ENCODE measurements at places on chromosomes 6 and 20.

DNA sequence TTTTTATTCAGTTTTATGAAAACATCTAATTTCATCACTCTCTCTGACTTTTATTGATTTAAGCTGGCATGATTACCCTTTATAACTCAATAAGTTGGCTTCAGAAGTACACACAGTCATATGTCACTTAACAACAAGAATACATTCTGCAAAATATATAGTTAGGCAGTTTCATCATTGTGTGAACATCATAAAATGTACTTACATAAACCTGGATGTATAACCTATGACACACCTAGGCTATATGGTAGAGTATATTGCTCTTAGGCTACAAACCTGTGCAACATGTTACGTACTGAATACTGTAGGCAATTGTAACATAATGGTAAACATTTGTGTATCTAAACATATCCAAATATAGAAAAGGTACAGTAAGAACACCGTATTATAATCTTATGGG, 362.2 kb upstream of the BTBD3 start:
- DNase-seq, result no peak

DNA sequence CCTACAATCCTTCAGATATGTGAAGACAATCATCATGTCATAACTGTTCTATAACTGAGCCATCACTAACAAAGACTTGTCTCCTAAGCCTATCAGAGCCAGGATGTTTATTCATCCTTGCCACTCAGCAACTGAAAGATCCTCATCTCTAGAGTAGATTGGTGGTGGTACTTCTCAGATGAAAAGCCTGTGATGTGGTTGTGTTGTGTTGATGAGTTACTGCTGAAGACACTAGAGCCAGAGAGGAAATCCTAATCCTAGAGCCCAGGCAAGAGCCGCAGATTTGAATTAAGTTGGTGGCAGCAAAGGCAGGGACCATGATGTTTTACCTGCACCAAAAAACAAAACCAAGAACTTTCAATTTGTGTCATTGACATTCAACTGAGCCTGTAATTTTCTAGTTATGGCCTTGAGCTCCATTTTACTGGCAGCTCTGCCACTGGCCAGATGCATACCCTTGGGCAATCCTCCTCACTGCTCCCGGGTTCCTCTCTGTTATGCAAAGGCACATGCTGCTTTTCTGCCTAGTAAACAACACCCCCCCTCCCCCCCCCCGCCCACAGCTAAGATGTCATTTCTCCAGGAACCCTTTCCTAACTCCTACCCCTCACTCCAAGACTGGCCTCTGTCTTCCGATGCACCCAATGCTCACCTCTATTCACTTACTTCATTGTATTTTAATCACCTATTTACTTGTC, 50.2 kb upstream of the REV3L start:
- no peak for DNase-seq

GRCh38 chr6:25192590-25193459, 86.3 kb upstream of the CARMIL1 start:
- no peak for DNase-seq

DNA sequence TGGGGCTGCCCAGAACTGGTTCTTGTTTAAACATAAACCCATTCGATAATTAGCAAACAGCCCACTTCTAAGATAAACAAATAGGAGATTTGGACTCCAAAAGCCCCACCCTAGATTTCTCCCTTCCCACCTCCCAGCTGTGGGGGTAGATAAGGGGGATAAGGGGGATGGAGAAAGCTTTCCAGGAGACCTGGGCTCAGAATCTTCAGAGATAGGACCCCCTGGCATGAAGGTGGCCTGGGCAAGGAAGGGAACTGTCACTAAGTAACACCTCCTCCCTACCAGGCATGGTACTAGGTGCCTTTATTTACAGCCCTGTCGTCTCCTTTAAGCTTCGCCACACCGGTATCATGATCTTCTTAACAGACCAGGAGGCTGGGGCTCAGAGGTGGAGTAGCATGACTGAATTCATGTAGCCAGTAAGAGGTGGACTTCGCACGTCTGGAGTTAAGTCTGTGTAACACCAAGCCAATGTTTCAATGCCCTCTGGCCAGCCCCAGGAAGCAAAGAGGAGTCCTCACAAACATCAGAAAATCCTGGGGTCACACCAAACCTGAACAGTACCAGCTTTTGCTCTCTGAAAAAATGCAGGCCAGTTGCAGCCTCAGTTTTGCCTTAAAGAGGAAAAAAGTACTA, 4.6 kb downstream of the SDC4 start:
- no peak for DNase-seq

GRCh38 chr6:157944983-157945931, 36.4 kb upstream of the SYNJ2 start:
- DNase-seq, result no peak

DNA sequence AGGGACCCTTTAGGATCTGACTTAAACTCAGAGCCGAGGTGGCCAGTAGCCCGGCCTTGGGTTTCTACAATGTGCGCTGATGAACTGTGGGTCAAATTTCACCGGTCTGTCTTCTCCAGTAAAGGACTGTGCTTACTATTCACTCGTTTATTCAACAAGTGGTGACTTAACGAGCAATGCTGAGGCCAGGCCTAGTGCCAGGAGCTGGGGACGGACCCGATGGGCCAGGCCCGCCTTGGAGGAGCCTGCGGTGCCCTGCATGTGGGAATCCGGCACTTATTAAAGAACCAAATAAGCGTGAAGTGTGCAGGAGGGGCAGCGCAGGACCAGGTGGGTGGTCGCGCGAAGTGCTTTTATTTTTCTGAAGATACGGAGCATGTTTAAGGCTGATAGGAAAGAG, 24.0 kb downstream of the CTCFL start:
- no peak for DNase-seq

DNA sequence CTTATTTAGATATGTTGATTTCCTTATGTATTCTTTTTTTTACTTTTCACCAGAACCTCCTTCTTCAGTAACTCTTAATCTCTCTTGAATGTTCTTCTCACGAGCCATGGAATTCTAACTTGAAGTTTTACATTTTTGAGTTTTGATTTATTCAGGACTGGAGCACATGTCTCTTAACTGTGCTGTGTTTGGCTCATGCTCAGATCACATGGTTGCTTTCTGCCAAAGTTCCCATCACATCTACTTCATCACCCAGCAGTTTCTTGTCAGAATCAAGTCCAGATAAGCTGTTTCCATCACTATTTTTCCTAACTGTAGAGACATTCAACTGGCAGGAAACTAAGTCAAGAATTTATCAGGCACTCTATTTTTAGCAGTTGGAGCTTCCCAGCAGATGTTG, 31.7 kb downstream of the SLC35A1 start:
- no peak for DNase-seq

- no peak for DNase-seq
Observed at GRCh38 chr20:671252-672030, 4.2 kb downstream of the SCRT2 start.

GRCh38 chr6:141403103-141403502, 729.6 kb upstream of the GJE1 start:
- DNase-seq, result no peak

GRCh38 chr6:33297956-33298772, 578 bp downstream of the RGL2 start:
- DNase-seq, result peak; percentile 52

DNA sequence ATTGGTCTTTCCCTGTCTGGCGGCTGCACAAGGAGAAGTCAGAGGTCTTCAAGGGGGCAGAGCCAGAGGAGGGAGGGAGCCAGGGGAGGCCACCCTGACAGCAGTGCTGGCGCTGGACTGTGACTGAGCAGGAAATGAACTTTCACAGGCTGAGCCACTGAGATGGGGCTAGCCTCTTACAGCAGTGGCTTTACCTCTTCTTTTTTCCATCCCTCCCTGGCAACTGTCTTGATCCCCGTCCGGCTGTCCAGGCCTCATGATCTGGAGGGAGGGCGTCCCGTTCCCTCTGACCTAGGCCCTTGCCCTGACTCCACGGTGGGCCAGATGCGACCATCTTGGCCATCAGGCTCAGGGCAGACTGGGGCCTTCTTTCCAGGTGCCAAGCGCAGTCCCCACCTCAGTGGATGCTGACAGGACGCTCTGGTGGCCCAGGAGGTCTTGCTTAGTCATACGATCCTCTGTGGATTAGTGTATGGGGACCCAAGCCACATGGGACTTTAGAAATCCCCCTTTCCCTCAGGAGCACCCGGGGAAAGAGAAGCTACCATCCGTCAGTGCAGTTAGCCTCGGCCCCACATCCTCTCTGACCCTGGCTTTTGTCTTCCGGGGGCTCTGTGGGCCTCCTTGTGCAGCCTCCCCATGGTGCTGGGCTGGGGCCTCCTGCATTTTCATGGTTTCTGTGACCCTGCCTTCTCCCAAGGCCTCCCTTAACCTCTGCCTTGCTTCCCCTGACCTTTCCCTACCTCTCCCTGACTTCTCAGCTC, 57.4 kb upstream of the CCDC167 start:
- no peak for DNase-seq

GRCh38 chr6:30100585-30101443, 12.1 kb downstream of the TRIM31 start:
- DNase-seq, result no peak
